ENCODE measurements at places on chromosomes 2 and 18. TPM values are rescaled to one million over a fixed set of nuclear protein-coding genes. Genes with fewer than 3 reads are reported as not detected.

CFAP65 gene
- total RNA-seq: not detected

- DNase-seq: no peak
These were observed 128.7 kb downstream of the CTIF start for GRCh38 chr18:48667276-48668254.

SPP2 gene
- total RNA-seq: not detected

GRCh38 chr2:186980787-186981550, 132.0 kb upstream of the ZSWIM2 start:
- no peak for DNase-seq

DNA sequence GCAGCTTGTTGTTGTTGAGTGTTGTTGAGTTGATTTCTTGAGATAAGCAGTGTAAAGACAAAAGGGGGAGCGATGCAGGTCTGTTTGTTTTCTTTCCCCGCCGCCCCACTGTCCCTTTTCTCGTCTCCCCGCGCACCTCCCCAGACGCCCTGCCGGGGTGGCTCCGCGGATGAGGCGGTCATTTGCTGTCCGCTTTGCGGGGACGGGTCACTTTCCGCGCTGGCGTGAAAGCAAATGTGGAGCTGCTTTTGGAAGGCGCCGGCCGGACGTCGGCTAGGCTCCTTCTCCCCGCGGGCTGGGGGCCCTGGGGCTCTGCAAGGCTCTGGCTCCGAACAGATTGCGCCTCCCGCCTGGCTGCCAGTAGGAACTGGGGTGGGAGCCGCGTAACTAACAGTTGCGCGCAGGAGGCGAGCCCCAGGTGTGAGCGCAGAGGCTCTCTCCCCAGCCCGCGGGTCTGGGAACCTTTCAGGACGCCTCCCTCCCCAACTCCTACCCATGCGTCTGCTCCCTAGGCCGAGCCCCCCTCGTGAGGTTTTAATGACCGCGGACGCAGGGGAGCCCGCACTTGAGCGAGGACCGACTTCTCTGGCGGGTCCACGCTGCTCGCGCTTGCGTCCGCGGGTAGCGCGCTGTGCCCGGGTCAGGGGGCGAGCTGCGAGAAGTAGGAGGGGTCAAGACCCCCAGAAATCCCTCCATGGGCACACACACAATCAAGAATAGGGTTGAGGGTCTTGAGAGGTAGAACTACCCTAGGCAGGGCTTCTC, 146.6 kb downstream of the MEIS1 start:
- DNase-seq: no peak

TMEM37 gene
- not detected for total RNA-seq
